Caudate nucleus (tissue), 63 donors: ENCODE measurements at places on chromosomes 7 and 10.

- DNase-seq = no peak
These were observed 153.5 kb downstream of the PIP4K2A start for GRCh38 chr10:22560913-22561239.

- no peak for DNase-seq
These were observed 770.8 kb downstream of the ANKRD7 start for GRCh38 chr7:118995350-118995749.

DNA sequence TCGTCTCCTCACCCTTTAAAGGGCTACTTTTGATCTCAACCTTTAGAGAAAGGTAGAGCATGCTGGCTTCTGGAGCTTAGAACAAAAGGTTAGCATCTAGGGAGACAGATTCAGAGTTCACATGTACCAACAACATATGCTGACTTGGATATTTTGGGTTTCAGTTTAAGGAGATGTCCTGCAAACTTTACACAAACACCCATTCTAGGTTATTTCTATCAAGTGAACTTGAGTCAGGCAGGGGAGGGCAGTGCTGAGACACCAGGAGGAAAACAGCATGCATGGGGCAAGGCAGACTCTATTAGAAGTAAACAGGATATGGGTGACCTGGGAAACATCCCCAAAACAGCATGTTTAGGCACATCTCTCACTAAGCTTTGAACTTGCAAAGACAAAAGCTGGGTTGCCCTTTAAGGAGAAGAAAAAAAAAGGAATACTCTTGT is 43.8 kb downstream of the ARL4A start:
- no peak for DNase-seq

- DNase-seq = no peak
These were observed 993 bp upstream of the SND1 start for GRCh38 chr7:127650847-127651555.

GRCh38 chr10:1369197-1369596 is 313.0 kb downstream of the WDR37 start:
- no peak for DNase-seq

DNA sequence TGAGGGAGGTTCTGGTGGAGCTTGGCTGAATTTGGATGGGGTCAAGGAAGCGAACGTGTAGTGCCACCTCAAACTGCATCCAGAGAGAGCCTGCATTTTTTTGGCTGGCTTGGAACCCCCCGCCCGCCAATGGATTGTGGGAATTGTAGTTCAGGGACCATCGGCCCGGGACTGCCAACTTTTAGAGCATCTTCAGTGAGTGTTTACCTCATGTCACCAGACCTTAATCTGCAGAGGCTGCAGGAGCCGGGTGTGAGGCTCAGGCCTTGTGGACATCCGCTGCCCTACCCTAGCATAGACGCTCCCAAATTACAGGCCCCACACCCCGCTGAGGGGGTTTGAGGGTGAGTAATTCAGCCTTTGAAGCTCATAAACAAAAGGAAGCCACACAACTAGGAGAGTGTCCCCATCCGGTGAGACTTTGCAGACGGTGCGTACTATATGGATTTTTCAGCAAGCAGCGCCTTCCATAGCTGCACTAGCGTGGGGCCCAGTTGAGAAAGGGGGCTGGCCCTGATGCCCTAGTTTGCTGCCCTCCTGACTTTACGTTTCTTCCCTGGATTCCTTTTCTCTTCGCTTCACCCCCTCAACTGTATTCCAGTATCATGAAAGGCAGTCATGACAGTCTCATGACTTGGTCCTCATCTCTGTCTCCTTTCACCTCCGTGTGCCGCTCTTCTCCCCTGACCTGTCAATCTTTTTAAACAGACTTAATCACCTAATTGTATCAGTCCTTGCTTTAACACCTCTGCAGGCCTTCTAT is 717 bp downstream of the CNPY4 start:
- DNase-seq = peak; percentile 70

- DNase-seq = no peak
These were observed 59.1 kb upstream of the CALD1 start for GRCh38 chr7:134720091-134720935.

GRCh38 chr7:2497500-2498336 is 21.5 kb upstream of the GRIFIN start:
- no peak for DNase-seq

DNA sequence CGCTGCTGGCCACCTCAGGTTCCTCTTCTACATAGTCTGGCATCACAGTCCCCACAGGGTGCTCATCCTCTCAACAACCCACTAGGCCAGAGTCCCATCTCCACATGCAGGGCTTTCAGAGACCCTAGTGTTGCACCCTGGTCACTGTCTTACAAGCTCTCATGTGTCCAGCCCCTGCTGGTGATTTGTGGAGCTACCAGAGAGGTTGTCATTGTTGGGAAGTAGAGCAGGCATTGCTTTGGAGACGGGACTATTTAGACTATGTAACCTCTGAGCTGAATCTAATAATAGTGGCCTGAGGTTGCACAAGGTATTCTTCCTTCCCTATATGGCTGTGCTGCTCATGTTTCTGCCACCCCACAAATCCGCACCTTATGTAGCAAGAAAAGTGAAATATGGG is 135.3 kb upstream of the VWC2 start:
- no peak for DNase-seq
